ENCODE measurements at places on chromosomes 13 and 19. TPM values are rescaled to one million over a fixed set of nuclear protein-coding genes. Genes with fewer than 3 reads are reported as not detected.

ATP1A3 gene
- 8.3 TPM for total RNA-seq

DCT gene
- not detected for total RNA-seq

RXFP2 gene
- total RNA-seq, result not detected

FFAR3 gene
- total RNA-seq, result not detected

ODAD3 gene
- 0.14 TPM for total RNA-seq

PEG3 gene
- 2.5 TPM for total RNA-seq

C19orf85 gene
- total RNA-seq, result not detected

CGB3 gene
- total RNA-seq, result not detected

KIR3DL2 gene
- 0.22 TPM for total RNA-seq

NLRP11 gene
- not detected for total RNA-seq

NXNL1 gene
- not detected for total RNA-seq

SHC2 gene
- total RNA-seq, result 5.3 TPM

DNA sequence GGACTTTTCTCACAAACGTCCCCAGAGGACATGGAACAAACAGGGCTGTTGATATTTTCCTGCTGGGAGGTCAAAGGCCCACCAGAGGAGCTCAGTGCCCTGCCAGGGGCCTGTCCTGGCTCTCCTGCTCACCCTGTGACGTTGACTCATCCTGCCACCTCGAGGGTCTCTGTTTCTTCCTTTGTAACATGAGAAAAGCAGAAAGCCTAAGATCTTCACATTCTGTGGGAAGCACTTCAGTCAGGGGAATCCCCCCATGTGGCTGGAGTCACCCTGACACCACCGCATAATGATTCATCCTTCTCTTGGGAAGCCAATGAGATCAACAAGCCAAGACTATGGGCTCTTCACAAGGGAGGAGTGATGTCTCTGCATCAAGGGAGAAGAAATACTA is 147.9 kb downstream of the KATNAL1 start:
- DNase-seq, result no peak

- no peak for DNase-seq
These were observed 5.6 kb upstream of the KLK13 start for GRCh38 chr19:51070334-51071094.

GRCh38 chr13:113493315-113493951 is 2.9 kb upstream of the DCUN1D2 start:
- peak; percentile 47 for DNase-seq

GRCh38 chr19:38849147-38849859 is 483 bp downstream of the HNRNPL start:
- DNase-seq, result peak; percentile 98

DNA sequence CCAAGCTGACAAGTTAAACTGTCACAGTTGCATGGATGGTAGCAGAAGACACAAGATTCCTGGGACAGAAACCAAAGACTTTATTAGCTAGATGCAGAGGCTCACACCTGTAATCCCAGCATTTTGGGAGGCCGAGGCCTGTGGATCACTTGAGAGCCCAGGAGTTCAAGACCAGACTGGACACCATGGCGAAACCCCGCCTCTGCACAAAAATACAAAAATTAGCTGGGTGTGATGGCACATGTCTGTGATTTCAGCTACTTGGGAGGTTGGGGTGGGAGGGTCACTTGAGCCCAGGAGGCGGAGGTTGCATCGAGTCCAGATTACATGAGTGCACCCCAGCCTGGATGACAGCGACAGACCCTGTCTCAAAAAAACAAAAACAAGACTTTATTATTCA is 346.6 kb downstream of the IRS2 start:
- DNase-seq, result no peak

DNA sequence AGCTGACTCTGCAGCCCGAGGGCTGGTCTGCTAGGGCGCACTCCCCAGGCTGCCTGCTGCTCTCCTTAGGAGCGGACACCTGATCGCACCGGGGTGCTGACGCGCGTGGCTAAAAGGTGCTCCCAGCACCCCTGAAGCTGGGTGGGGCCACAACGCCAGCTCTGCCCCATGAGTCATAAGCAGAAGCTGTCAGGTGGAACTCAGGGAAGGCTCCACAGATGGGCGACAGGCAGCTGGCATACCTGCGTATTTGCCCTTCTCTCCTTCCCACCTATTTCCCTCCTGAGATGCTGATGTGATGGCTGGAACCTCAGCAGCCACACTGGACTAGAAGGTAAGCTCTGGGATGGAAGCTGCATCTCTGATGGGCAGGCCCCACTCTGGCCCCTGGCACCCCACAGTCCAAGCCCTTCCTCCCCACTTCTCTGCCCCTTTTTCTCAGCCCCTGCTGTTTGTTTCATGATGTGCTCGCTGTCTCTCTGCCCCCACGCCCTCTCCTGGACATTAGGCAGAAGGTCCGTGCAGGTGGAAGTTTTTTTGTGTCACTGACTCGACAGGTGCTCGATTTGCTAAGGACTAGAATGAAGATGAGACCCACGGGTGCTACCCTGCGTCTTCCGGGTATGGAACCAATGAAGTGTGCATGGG is 30.3 kb upstream of the CACTIN start:
- DNase-seq, result no peak

GRCh38 chr13:36628377-36629056 is 45.3 kb upstream of the SERTM1 start:
- no peak for DNase-seq

GRCh38 chr13:39417643-39418042 is 185.3 kb downstream of the LHFPL6 start:
- no peak for DNase-seq

- DNase-seq, result no peak
These were observed 30.1 kb downstream of the ZC3H13 start for GRCh38 chr13:46022481-46022880.

- no peak for DNase-seq
These were observed 87.9 kb upstream of the WASF3 start for GRCh38 chr13:26469602-26470001.

GRCh38 chr19:35105411-35106290 is 10.0 kb upstream of the FXYD3 start:
- no peak for DNase-seq

- DNase-seq, result no peak
These were observed 276.4 kb downstream of the KLF5 start for GRCh38 chr13:73335210-73335609.

DNA sequence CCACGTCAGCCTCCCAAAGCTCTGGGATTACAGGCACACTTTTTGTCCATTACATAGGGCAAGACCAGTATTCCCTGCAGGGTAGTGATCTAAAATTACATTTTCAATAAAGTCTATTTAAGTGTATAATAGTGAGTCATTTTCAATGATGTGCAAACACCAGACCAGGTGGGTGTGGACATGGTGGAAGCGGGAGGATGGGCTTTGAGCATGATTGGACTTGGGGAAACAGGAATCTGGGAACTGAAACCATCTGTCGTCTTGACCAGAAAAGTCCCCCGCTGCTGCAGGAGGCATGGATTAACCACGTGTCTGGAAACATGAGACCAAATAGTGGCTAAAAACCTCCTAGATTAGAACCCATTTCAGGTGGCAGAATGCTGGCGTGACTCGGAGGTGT is 4.9 kb downstream of the FXYD3 start:
- no peak for DNase-seq

GRCh38 chr13:23025864-23026608 is 154.7 kb upstream of the SGCG start:
- no peak for DNase-seq

GRCh38 chr13:106385654-106386053 is 149.8 kb downstream of the EFNB2 start:
- DNase-seq, result no peak

- no peak for DNase-seq
These were observed 12.0 kb upstream of the SLC7A1 start for GRCh38 chr13:29607465-29607864.

GRCh38 chr13:28100150-28101121 is at the start of gene FLT3:
TSS of gene FLT3 (minus strand) at chr13:28100576. CDS start at chr13:28100510, 66 bp downstream.
- DNase-seq, result peak; percentile 60

GRCh38 chr19:38175422-38175821 is 48.6 kb downstream of the DPF1 start:
- DNase-seq, result no peak

GRCh38 chr19:28242317-28242927 is 970.5 kb downstream of the UQCRFS1 start:
- DNase-seq, result no peak

GRCh38 chr19:49700563-49700962 is 9.6 kb downstream of the CPT1C start:
- DNase-seq, result no peak

DNA sequence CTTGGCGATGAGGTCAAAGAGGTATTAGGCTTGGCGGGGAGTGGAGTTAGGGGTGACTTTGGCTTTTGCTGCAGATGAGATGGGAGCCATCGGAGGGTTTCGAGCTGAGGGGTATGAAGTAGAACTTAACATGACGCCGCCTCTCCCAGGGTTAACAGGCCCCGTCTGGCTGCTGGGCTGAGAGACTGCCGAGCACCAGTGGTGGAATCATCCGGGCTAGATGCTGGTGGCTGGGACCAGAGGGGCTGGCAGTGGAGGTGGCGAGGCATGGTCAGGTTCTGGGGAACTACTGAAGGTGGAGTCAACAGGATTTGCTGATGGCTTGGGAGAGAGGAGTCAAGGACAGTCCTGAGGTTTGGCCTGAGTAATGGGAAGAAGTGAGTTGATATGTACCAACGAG is 4.9 kb downstream of the RFX2 start:
- no peak for DNase-seq

DNA sequence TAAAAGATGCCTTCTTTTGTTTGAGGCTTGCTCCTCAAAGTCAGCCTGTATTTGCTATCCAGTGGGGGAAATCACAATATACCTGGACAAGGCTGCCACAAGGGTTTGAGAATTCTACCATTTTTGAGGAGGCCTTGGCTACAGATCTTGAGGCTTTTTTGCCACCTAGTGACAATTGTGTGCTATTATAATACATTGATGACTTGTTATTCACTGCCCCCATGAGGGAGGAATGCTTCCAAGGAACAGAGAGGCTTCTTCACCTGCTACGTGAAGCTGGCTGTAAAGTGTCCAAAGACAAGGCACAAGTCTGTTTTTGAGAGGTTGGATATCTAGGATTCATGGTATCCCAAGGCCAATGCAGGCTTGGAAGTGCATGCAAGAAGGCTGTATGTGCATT is 72.5 kb downstream of the ZNF708 start:
- no peak for DNase-seq

DNA sequence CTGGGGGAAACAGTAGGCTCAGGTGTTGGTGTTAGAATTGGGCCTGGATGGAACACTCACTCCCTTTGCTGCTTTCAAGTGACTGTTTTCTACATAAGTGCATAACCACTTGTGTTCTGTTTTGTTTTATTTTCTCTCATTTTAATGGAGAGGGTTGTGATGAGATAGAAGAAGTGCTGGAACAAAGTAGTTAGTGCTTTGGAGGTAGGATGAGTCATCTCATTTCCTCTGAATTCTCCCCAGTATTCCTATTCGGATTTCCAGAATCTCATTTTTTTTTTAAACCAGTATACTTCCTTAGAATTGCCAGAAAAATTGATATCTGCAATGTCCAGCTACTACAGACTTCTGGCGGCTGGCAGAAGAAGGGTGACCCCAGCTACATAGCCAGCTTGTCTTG is 575.9 kb downstream of the MYO16 start:
- no peak for DNase-seq

- no peak for DNase-seq
These were observed 96.0 kb downstream of the CAB39L start for GRCh38 chr13:49347650-49348385.

- peak; percentile 46 for DNase-seq
These were observed 330.1 kb downstream of the DLEU7 start for GRCh38 chr13:50513300-50513877.

GRCh38 chr19:42334697-42335373 is 9.4 kb downstream of the MEGF8 start:
- no peak for DNase-seq

DNA sequence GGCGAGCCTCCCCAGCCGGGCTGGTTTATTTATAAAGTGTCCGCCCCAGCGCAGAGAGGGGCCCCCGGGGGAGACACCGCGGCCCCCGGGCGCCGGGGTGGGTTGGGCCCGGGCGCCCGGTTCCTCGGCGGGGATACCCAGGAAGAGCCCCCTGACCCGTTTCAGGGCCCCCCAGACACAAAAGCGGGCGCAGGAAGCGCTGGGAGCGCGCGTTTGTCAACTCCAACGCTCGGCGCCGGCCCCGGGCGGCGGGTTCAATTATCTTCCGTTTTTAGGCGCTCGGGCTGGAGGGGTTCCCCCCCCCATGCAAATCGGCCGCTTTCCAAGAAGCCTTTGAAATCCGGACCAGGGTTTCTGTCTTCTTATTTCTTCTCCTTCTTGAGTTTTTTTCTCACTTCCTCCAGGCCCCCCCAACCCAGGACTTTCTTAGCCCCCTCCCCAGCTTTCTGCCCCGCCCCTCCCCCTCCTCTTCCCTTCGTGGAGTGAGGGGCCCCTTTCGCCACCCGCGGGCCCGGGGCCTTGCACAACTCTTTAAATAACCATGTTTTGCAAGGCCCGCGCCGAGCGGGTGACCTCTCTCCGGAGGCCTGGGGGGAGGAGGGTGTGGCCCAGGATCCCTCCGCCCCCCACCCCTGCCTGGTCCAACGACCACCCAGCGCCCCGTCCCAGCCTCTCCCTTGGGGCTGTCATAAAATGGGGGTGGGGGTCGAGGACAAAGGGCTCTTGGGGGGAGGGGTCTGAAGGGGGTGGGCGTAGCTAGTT is 935 bp downstream of the ARID3A start:
- DNase-seq, result peak; percentile 78

- peak; percentile 75 for DNase-seq
These were observed 1.7 kb upstream of the ELANE start for GRCh38 chr19:850221-850978.

DNA sequence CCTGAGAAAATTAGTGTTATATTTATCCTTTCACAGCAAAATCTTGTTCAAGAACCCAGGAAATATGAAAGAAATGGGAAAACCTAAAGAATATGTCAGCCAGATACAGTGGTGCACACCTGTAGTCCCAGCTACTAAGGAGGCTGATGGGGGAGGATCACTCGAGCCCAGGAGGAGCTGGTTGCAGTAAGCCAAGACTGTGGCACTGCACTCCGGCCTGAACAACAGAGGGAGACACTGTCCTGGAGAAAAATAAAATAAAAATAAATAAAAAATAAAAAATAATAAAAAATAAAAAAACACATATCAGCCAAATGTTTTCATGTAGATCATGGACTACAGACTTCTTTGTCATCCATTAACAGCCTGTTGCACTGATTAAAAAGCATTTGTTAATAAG is 244.8 kb upstream of the KLHL1 start:
- DNase-seq, result no peak

DNA sequence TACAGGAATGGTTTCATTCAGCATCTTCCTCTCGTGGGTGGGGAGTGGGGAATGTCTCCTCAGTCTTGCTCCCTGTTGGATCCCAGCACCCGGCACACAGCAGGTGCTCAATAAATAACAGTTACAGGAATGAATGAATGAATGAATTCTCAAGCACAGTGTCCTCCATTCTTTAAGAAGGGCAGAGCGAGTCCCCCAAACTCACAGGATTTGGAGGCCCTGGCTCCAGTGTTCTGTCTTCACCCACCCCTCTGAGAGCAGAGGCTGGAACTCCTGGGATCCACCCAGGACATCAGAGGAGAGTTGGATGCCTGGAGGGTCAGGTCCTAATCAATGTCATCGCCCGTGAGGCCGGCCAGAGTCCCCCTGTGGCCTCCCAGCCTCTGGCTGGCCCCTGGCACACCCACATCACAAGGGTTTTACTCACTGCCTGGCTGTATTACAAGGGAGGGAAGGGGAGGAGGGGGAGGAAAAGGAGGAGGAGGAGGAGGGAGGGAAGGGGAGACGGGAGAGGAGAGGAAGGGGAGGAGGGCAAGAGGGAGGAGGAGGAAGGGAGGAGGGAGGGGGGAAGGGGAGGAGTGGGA is 8.7 kb upstream of the CREB3L3 start:
- DNase-seq, result peak; percentile 70

GRCh38 chr19:55027472-55028337 is 10.4 kb downstream of the GP6 start:
- DNase-seq, result no peak

Data from mucosa of descending colon (tissue), 3 donors.